ENCODE measurements at places on chromosomes 4 and X. TPM values are rescaled to one million over a fixed set of nuclear protein-coding genes. Genes with fewer than 3 reads are reported as not detected.

The GYPE gene
- total RNA-seq = 0.15 TPM

The TMPRSS11F gene
- not detected for total RNA-seq

The SCD5 gene
- total RNA-seq = 2.0 TPM

The TMEM156 gene
- total RNA-seq = 5.8 TPM

The PABPC1L2B gene
- total RNA-seq = not detected

The FRMPD3 gene
- 0.31 TPM for total RNA-seq

The KDM6A gene
- total RNA-seq = 24.0 TPM

The CFAP47 gene
- 0.05 TPM for total RNA-seq

The F11 gene
- not detected for total RNA-seq

The AWAT2 gene
- total RNA-seq = not detected

The MAGEE2 gene
- total RNA-seq = not detected

The SLC26A1 gene
- 1.8 TPM for total RNA-seq

DNA sequence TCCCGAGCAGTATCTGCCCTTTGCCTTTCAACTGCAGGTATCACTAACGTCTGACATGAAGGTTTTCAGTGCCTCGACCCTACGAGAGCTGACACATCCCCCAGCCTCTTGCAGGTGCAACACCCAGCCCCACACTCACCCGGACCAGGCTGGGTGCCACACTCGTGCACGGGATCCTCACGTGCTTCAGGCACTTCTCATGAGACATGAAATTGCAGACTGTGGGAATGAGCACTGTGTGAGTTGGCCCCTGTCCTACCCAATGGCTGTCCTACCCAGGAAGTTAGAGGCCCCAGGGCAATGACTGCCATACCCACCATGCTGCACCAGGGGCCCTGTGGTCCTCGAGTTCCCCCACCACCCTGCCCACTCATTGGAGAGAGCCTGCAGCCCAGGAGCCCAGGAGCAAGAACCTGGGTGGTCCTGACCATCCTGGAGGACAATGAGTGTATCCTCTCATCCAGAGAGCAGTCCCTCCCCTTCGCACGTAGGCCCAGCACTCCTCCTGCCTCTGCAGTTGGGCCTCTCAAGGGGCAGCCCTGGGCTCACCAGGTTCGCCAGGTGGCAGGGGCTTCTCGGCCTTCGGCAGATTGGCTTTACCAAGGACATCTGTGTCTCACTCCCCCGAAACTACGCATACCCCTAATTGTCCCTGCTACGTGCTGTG, 2.4 kb downstream of the DGKQ start:
- DNase-seq = no peak

- DNase-seq = no peak
These were observed 318.5 kb downstream of the ARAP2 start for GRCh38 chr4:35925806-35926205.

DNA sequence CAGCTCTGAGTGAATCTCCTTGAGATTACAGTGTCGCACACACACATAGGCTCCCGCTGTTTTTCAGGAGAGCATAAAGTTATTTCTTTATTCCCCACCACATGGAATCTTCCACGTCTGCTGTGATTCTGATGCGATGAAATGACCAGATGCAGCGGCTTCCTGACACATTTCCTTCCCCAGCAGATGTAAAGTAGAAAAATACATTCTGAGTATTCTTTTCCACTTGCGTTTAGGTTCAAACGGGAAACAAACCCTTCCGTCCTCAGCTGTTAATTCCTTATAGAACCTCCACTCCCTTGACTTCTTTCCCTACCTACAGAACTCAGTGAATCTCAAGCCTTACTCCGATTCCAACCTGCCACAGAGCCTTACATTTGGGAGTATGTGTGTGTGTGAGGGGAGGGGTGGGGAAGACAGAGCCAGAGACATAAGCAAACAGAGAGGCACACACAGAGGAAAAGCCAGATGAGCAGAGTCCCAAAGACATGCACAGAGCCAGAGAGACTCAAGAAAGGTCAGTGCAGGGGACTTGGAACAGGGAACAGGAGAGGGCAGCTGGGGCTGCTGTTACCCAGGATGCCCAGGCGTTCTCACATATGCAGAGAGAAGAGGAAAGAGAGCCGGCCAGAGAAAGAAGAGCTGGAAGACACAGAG, 47.3 kb downstream of the SETD7 start:
- DNase-seq = no peak

GRCh38 chrX:118231464-118231863, 114.4 kb upstream of the WDR44 start:
- DNase-seq = no peak

DNA sequence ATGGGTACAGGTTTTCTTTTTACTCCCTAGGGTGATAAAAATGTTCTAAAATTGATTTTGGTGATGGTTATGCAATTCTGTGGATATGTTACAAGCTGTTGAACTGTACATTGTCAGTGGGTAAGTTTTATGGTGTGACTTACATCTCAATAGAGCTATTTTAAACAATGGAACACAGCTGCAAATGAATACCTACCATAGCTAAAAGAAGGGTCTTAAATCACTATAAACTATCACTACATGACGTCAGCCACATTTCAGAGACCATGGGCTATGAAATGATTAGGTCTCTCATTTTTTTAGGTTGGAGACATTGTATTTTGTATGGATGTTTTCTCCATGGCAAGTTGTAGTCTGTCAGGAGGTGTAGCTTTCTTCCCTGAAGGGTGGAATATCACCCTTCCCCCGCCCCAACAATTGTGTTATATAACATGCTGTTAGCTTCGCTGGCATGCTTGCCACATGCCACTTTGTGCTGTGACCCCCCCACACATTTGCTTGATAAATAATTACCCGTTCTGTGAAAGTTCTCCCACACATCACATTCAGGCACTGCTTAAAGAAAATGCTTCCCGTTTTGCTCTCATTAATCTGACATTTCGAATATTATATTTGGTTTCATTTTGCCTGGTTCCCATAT, 159.7 kb downstream of the ARHGAP10 start:
- no peak for DNase-seq

GRCh38 chr4:109545401-109545800, 14.6 kb upstream of the MCUB start:
- no peak for DNase-seq

GRCh38 chrX:134692990-134693389, 34.7 kb upstream of the PLAC1 start:
- no peak for DNase-seq

DNA sequence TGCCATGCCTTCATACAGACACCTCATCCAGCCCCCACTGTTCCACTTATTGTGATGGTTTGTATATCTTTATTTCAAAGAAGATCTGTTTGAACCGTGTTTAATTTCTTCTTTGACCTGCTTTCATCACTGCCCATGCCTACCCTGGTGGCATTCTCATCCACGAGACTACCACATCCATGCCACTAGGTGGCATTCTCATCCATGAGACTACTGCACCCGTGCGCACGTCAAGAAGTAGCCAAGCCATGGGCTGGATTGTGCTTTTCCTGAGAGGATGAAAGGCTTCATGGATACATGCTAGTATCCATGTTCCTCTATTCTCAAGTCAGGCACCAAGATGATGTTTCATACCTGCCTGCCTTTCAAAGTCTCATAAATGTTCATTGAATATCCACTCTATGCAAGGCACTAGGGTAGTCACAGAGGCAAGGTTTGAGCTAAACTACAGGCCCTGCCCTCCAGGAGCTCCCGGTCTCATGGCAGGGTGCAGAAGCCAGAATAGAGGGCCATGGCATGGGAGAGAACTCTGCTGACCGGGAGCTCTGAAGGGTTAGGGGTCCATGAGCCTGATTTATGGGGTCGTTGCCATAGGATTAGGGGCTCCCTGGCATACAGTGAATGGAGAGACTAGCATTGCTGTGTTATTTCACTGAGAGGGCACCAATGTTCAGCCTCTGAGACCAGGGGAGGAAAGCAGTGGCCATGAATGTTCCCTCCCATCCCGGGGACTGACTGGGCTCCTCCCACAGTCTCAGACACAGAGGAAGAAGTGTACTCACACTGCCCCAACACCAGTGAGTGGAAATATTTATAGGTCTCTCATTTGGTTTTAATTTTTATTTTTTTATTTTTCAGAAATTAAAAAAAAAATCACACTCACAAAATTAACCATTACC, 24.8 kb upstream of the EOLA2 start:
- peak; percentile 58 for DNase-seq

- no peak for DNase-seq
These were observed 9.4 kb downstream of the LHFPL1 start for GRCh38 chrX:112670290-112670689.

GRCh38 chr4:73727685-73728084, 12.7 kb upstream of the CXCL8 start:
- no peak for DNase-seq

DNA sequence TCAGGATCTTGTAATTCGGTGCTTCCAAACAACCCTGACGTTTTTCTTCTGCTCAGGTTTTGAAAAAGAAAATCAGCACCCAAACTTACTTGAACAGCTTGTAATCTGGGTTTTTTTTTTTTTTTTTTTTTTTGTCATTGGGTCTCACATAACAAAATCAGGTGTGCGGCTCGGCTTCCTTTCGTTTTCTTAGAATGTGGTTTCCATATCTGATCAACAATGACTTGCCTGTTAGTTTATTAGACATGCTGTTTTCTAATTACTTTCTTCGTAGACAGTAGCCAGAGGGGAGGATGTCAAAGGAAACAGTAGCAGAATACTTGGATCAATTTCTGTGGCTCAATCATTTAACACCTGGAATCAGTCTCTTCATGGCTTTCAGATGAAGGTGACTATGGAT, 890 bp upstream of the FREM3 start:
- DNase-seq = no peak

- no peak for DNase-seq
These were observed 23.7 kb upstream of the PNPLA4 start for GRCh38 chrX:7950865-7951264.

DNA sequence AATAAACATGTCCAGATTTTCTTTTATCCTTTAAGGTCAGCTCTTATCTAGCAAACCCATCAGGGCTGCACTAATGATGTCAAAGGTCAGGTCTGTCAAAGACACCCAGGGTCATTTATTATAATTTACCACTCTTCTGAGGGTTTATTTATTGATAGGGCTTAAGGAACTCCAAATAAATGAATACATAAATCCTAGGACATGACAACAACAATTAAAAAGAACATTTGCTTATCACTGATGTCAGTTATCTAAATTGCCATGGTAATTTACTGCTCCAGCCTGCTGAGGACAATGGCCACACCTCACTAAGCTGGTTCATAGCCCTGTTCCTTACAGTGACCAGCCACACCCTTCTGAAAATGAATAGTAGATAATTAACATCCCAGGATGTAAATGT, 317.1 kb downstream of the UNC5C start:
- DNase-seq = no peak

DNA sequence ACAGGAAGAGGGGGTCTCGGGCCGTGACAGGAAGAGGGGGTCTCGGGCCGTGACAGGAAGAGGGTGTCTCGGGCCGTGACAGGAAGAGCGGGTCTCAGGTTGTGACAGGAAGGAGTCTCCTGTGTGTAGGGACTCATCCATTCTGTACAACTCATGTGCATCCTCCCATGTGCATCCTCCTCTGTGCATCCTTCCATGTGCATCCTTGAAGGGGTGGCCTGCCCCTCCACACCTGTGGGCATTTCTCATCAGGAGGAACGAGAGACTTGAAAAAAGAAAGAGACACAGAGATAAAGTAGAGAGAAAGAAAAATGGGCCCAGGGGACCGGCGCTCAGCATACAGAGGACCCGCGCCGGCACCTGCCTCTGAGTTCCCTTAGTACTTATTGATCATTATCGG, 30.2 kb upstream of the PLCXD1 start:
- no peak for DNase-seq

- no peak for DNase-seq
These were observed 9.3 kb upstream of the HOPX start for GRCh38 chr4:56690393-56690792.

DNA sequence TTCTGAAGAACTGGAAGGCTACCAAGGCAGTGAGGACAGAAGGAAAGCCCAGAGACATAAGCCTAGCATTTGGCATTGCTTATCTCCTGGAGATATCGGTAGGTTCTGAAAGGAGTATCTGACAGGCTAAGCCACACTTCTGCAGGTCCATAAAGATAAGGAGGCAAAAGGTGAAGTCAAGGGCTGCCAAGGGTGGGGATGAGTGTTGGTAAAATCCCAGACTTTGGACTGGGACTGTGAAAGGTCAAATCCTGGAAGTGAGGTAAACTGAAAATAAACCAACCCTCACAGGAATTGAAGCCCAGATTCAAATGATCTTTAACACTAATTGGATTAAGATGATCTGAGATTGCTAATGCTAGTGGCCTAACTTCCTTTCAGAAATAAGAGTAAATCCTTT, 27.4 kb downstream of the GK start:
- no peak for DNase-seq

GRCh38 chr4:1516261-1516660, 110.0 kb upstream of the NKX1-1 start:
- no peak for DNase-seq

DNA sequence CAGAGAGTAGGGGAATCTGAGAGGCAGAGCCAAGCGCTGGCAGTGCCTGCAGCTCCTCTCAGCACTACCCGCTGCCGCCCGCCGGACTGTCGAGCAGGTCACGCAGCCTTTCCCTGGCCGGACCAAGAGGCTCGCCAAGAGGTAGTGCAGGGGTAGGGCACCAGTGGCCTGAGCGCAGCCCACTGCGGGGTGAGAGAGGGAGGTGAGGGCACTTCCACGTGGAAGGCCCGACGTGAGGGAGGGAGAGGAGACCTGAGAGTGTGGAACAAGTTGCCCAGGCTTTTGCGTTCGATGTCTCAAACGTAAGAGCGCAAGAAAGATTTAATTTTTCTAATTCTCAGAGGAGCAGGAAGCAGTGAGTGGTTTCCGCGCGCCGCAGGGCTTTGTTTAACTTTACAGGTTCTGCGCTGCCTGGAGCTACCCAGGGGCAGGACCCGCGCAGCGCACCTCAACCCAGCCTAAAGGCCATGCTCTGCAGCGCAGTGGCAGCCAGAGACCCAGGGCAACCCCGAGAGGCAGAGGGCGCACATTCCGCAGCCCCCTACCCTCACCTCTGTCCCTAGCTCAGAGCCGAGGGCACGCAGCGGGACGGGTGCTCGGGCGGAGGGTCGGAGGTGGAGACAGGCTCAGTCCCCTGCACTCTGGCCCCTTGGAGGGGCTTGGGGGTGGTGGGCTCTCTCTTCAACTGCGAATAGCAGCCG, 14.9 kb downstream of the ARHGAP36 start:
- DNase-seq = no peak

GRCh38 chr4:102250341-102250740, 94.9 kb downstream of the SLC39A8 start:
- DNase-seq = no peak

Data from Panc1 (cell line).